Stimulated activated CD4-positive, alpha-beta T cell treated with anti-CD3 and anti-CD28 coated beads, Interleukin-15, amount 100 ng/mL, for 1 hour (primary cell): ENCODE measurements at places on chromosomes 2 and 18.

- DNase-seq, result no peak
Observed at GRCh38 chr2:143936538-143936847, 583.4 kb downstream of the ZEB2 start.

DNA sequence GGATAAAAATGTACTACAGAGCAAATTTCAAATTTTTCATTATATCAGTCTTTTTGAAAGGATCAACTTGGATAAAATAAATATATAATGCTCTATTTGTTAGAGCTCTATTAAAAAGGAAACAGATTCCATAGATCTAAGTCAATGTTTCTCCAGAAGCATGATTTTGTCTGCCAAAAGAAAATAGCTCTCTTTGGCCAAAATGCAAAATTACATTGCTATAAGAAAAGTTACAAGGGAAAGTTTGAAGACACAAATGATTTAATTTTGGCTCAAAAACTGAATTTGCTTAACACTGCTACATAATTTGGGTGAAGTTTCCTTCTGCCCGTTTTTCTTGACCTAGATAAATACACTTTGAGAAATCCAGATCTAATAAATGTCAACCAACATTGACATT lies 15.7 kb downstream of the C2orf69 start:
- DNase-seq, result no peak

DNA sequence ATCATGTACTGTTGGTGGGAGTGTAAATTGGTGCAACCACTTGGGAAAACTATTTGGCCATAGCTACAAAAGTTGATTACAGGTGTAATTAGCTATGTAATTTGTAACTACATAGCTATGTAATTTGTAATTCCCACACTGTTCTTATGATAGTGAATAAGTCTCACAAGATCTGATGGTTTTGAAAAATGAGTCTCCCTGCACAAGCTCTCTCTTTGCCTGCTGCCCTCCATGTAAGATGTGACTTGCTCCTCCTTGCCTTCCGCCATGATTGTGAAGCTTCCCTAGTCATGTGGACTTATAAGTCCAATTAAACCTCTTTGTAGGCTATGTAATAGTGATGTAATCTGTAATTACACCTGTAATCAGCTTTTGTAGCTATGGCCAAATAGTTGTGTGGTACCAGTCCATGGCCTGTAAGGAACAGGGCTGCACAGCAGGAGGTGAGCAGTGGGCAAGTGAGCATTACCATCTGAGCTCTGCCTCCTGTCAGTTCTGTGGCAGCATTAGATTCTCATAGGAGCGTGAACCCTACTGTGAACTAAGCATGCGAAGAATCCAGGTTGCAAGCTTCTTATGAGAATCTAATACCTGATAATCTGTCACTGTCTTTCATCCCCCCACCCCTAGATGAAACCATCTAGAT lies 133.7 kb upstream of the COPS8 start:
- no peak for DNase-seq

GRCh38 chr2:238573065-238573778 lies 146.5 kb downstream of the ASB1 start:
- no peak for DNase-seq

DNA sequence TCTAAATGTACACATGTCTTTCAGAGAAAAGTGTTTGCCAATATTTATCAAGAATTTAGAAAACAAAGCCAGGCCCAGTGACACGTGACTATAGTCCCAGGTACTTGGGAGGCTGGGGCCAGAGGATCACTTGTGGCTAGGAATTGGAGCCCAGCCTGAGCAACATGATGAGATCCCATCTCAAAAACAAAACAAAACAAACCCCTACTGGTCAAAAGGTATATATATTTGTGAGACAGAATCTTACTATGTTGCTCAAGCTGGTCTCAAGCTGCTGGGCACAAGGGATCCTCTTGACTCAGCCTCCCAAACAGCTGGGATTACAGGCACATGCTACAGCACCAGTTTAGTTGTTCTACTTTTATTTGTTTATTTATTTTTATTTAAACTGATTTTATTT lies 79.2 kb downstream of the ZDBF2 start:
- no peak for DNase-seq

DNA sequence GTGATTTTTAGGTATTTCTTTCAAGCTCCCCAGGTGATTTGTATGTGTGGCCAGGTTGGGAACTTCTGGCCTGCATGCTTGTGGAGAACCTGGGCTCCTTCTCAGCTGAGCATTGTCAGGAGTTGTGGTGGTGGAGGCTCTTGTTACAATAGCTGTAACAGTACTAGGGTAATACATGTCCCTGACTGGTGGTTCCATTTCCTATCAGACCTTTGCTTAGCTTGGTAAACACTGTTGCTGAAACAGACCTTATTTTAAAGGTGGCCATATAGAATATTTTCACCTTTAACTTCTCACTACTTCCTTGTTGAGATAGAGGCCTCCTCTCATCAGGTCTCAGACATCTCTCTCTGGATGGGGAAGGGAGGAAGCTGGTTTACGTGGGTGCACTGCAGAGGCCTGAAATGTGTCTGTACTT lies 79.2 kb downstream of the SETBP1 start:
- no peak for DNase-seq

GRCh38 chr2:177651833-177652232 lies 259.3 kb downstream of the AGPS start:
- DNase-seq, result no peak

- DNase-seq, result no peak
Observed at GRCh38 chr2:144256996-144257707, 262.8 kb downstream of the ZEB2 start.

GRCh38 chr2:120344976-120345581 lies 857 bp upstream of the INHBB start:
- no peak for DNase-seq

DNA sequence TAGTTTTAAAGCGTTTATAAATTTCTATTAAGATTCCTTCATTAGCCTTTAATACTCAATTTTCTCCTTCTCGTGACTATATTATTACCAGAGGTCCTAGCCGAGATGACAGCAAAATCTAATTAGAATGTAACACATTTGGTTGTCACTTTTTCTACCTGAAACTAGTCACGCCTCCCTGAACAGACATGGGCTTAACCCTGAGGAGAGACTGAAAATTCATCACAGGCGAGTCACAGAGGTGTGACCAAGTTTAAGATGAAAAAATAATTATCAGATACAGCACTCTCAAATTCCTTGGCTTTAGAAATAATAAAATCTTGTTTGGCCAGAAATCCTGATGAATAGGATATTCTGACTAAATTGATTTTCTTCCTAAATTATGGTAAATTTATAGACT lies 834.4 kb upstream of the SLC39A10 start:
- DNase-seq, result no peak

DNA sequence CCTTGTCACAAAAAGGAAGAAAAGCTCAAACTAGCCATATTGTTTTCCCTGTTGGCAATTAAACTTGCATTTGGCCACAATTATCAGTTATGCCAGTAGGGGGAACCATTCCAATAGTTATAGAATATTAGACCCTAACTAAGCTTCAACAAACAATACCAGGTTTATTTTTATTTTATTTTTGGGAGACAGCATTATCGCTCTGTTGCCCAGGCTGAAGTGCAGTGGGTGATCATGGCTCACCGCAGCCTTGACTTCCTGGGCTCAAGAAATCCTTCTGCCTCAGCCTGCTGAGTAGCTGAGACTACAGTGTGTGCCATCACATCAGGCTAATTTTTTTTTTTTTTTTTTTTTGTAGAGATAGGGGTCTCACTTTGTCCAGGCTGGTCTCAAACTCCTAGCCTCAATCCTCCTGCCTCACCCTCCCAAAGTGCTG lies 102.1 kb downstream of the ATAD2B start:
- DNase-seq, result no peak

DNA sequence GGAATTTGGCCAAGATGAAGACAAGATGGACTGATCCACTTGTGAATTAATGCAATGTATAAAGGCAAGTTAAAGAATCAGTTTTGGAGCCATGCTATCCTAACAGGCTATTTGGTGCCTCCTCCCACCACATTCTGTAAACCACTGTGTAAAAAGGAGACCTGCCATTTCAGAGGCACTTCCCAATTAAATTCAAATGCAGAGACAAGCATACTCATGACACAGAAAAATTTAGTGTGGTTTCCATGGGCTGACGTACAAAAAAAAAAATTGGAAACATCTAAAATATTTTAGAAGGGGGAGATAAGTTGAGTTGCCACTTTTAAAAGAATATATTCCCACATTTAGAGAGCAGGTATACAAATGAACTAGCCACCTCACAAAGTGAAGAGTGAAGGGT lies 112.1 kb downstream of the TCF4 start:
- DNase-seq, result no peak

DNA sequence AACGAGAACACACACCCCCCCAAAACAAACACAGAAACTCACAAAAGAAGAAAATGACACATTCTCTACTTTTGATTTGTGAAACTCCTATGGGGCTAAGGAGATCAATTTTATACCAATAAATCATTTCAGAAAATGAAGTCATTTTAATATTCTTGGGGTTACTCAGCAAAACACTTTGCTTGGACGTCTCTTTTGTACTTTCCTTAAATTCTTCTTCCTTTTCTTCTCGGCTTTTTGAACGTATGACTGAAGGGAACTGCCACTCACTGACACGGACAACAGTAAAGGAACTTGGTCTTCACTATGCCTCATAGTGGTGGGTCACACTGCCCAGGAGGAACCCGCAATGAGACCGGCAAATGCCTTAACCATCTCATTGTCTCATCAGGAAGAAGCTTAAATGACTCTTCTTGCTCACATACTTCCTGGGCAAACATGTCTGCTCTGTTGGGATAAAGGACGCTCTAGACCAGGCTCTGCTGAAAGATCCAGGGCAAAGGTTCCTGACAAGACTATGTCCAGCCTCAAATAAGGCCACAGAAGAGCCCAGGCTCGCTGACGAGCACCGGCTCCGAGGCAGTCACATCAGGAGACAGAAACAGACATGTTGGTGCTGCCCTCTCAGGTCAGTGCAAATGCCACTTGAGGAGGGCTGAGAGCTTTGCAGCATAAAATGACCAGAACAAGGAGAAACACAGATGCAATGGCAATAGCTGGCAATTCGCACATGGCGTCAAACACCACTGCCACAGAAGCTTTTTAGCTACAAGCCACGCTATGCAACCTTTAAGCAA lies 205.5 kb downstream of the TGIF1 start:
- DNase-seq, result no peak

- no peak for DNase-seq
Observed at GRCh38 chr2:180352620-180353019, 345.5 kb upstream of the CWC22 start.

- DNase-seq, result no peak
Observed at GRCh38 chr18:75216212-75216910, 5.8 kb downstream of the TSHZ1 start.

- no peak for DNase-seq
Observed at GRCh38 chr2:44821500-44821899, 120.0 kb upstream of the SIX3 start.

- no peak for DNase-seq
Observed at GRCh38 chr2:111149882-111150455, 29.3 kb downstream of the BCL2L11 start.
